GM18507 (cell line): ENCODE measurements at places on chromosomes 2 and 18.

GRCh38 chr18:58532298-58532697, 96.6 kb downstream of the ALPK2 start:
- DNase-seq = no peak

DNA sequence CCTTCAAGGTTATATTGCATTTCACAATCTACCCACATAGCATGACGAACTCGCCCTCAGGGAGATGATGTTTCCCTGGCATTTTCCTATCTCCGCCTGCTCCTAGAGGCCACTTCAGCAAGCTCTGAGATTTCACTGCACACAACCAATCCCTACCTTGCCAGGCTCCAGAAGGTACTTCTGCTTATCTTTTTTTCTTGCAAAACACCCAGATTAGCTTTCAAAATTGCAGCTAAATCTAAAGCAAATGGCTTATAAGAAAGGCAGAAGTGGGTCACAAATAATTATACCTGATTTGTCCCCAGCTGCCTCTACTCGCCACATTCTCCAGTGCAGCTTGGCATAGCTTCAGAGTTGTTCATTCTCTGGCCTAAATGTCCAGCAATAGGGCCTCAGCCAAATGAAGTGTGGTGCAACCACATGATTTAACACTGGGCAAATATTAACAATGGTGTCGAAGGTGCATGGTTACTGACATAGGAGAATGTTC, 32.4 kb upstream of the MRPL19 start:
- DNase-seq = no peak

- no peak for DNase-seq
These were observed 5.2 kb upstream of the SPRED2 start for GRCh38 chr2:65437392-65438135.

DNA sequence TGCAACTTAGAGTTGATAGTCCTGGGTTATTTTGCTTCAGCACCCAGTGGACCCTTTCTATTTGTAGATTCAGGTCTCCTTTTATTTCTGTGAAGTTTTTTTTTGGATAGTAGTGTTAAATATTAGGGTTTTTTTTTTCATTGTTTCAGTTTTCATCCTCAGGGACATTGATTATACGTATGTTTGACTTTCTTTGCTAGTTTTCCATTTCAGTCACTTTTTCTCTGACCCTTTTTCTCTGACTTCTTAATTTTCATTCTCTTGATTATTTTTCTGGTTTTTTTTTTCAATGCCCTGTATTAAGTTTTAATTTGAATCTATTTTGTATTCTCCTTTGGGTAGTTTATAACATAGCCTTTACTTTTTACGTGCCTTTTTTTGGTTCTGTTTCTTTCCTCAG, 79.4 kb downstream of the AGPS start:
- DNase-seq = no peak

DNA sequence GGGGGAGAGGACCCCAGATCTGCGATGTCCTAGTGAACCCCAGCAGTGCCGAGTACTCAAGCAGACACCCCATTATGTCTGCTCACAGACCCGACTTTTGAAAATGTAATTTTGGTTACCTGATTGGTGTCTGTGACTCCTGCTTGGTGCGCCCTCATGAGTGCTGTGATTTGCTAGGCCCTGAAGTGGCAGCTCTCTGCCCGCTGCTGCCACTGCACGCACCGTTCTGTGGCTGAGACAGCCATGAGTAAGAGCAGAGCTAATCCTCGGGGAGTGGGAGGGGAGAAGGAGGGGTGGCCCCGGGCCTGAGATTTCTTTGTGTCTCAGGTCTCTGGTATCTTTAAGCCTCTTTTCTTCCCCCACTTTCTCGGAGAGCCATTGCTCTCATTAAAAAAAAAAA, 18.2 kb downstream of the FHOD3 start:
- DNase-seq = no peak

- DNase-seq = no peak
These were observed 965.2 kb upstream of the FANCL start for GRCh38 chr2:59206361-59206760.

- no peak for DNase-seq
These were observed 5.2 kb upstream of the VPS54 start for GRCh38 chr2:64024259-64024949.

GRCh38 chr18:32042337-32042736, 23.7 kb downstream of the RNF125 start:
- no peak for DNase-seq

DNA sequence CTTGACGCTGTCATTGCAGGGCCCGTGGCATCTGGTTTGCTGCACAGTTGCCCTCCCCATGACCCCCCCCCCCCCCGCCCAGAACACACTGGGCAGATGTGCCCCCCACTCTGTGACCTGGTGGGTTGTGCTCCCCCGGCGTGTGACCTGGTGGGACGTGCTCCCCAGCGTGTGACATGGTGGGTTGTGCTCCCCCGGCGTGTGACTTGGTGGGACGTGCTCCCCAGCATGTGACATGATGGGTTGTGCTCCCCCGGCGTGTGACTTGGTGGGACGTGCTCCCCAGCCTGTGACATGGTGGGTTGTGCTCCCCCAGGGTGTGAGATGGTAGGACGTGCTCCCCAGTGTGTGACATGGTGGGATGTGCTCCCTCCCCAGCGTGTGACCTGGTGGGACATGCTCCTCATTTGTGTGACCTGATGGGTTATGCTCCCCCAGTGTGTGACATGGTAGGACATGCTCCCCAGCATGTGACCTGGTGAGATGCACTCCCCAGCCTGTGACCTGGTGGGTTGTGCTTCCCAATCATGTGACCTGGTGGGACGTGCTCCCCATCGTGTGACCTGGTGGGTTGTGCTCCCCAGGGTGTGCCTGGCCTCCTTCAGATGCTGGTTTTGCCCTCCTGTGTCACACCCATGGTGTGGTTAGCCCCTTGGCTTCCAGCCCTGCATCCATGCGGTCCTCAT, 213.7 kb downstream of the AGAP1 start:
- DNase-seq = no peak

DNA sequence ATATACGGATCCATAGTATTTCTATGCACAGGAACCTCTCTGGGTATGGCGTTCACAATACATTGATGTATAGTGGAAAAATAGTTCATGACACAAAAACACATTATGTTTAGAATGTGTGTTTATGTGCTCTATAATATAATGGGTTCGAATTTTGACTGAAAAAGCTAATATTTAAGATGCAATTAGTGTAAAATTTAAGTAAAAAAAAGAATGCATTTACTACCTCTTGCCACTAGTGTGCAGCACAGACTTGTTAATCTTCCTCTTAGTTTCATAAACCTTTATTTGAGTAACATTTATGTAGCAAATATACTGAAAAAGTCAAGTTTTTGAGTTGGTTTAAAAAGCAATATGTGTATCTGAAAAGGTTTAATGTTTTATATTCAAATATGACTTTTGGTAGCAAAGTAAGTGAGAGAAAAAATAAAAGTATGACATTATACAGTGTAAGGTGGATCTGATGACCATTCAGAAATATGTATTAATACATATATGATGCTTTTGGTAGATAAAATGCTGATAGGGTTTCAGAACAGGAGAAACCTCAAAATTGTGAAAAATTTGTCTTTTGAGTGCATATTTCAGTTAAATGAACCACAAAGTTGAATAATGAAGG, 49.4 kb downstream of the CCDC102B start:
- no peak for DNase-seq

DNA sequence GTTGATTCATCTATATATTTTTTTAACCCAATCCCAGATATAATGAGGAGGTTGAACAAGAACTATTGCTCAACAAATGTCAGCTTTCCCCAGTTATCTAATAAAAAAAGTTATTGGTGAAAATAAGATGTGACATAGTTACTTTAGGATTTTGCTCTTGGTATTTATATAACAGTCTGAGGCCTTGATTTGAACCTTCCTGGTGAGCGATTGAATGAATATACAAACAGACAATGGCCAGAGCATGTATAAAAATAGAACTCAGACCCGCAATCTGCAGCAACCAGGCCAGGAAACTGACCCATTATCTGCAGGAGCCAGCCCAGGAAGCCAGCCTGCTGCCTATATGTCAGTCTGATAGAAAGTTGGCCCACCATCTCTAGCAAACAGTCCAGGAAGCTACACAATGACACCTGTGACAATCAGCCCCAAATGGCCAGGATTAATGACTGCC, 81.6 kb downstream of the HS6ST1 start:
- no peak for DNase-seq

- no peak for DNase-seq
These were observed 55.6 kb downstream of the MYT1L start for GRCh38 chr2:2275451-2275850.

DNA sequence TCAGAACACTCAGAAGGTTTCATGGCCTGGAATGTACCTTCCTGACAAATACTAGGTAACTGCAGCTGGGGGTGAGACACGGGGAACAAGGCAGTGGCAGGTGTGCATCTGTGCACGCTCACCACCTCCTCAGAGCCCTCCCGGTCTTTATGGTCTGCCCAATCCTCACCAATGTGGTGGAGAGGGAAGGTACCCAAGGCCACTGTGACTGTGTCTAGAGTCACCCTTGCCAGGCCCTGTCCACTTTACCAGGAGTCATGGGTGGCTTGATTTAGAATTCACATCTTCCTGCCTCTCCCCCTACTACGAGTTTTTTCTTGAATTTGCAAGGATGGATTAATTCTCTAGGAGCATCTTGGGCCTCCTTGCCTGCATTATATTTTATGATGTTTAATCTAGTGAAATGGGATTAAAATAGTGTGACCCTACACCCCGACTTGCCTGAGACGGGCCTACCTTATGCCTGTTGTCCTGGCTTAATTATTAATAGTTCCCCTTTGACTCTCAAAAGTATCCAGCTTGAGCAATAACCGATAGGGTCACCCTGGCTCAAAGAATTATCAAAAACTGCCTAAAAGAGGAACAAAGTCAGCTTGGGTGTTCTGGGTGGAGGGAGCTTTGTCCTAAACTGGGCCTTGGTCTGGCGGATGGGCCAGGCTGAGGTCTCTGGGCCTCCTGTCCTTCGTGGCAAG, 56.5 kb downstream of the ACAA2 start:
- no peak for DNase-seq

DNA sequence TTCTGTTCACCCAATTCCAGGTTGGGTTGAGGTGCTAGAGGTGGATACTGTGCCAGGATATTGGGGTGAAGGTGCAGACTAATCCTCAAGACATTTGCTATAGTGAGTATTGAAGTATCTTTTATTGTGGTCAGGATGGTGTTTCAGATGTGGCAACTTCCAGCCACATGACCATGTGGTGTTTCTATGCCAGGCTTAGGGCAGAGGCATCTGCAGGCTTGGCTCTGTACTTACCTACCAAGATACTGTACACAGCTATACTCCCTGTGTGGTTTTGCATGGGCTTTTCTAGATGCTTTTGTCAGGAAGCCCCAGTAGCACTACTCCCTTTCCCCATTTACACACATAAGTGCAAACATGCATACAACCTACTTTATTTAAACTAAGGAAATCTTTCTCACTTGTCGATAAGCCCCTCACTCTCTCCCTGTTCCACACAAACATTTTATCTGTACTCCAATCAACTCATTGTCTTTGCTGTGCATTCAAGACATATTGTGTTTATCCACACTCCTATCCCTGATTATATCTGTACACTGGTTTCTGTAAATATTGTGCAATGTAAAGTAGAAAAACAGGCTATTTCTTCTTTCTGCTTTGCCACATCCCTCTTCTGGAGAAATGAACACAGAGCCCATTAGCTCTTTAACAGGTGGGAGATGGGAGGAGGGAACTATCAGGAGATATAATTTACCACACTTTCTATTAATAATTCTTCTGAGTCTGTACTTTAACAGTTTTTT, 12.3 kb downstream of the ARL6IP6 start:
- DNase-seq = no peak

GRCh38 chr2:237864444-237864931, 5.1 kb downstream of the RAMP1 start:
- no peak for DNase-seq

- DNase-seq = no peak
These were observed 2.4 kb downstream of the EFHD1 start for GRCh38 chr2:232635820-232636219.

- no peak for DNase-seq
These were observed 143.4 kb downstream of the CYRIA start for GRCh38 chr2:16522031-16522831.

GRCh38 chr18:56483386-56483785, 155.0 kb downstream of the TXNL1 start:
- no peak for DNase-seq

DNA sequence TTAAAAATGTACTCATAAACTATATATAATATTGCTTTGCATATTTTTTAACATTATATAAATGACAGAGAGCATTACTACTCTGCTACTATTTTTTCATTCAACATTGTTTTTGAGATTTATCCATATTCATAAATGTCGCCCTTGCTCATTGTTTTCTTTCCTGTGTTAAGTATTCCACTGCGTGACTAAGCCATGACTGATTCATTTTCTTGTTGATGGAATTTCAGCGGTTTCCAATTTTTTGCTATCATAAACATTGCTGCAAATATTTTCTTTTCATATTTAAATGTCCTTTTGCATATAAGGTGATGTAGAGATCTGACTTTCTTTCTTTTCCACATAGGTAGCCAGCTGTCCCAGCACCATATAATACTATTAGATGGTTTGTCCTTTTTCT, 57.6 kb downstream of the SFXN5 start:
- DNase-seq = no peak

- DNase-seq = no peak
These were observed 61.5 kb upstream of the KLF7 start for GRCh38 chr2:207227062-207227748.

- DNase-seq = no peak
These were observed 2.0 kb downstream of the EIF2AK2 start for GRCh38 chr2:37154785-37155184.

- no peak for DNase-seq
These were observed 2087.6 kb upstream of the CELF4 start for GRCh38 chr18:39653221-39653620.

GRCh38 chr2:17540093-17540812, at the start of gene VSNL1:
TSS of gene VSNL1 (plus strand) at chr2:17540696. CDS start at chr2:17592075, 51,379 bp downstream.
- DNase-seq = no peak

GRCh38 chr2:85062565-85062964, 70.6 kb upstream of the TCF7L1 start:
- DNase-seq = no peak

GRCh38 chr18:49988733-49989132, 175.4 kb upstream of the ACAA2 start:
- DNase-seq = no peak

- no peak for DNase-seq
These were observed 160.2 kb upstream of the NDUFV2 start for GRCh38 chr18:8942021-8942908.

GRCh38 chr2:21042958-21043743, 722 bp downstream of the APOB start:
- peak; percentile 38 for DNase-seq

DNA sequence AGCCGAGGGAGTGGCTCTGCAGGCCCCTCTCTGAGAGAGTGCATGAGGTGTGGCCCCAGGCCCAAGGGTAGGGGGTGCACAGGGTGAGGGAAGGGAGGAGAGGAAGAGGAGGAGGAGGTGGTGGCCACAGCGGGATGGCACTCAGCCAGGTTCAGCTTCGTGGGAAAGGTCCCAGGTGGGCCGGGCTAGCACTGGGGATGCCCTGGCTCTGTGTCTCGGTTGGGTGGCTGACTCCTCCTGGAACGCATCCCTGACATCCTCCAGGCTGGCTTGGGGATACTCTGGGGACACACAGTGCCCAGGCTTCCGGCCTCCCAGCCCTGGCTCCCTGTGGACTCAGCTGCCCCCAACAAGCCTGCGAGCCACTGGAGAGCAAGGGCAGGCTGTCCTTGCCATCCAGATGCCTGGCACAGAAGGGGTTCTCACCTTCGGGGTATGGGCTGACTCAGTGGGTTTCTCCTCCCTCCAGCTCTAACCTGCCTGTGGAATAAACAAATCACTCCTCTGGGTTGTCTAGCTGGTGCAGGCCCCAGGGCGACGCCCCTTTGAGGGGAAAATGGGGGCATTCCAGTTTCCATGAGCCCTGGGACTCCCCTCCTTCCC, 582 bp upstream of the ZAP70 start:
- DNase-seq = no peak

GRCh38 chr2:139357972-139358371, 577.8 kb upstream of the NXPH2 start:
- no peak for DNase-seq
